ENCODE measurements at places on chromosomes 16 and 17. TPM values are rescaled to one million over a fixed set of nuclear protein-coding genes. Genes with fewer than 3 reads are reported as not detected.

DNA sequence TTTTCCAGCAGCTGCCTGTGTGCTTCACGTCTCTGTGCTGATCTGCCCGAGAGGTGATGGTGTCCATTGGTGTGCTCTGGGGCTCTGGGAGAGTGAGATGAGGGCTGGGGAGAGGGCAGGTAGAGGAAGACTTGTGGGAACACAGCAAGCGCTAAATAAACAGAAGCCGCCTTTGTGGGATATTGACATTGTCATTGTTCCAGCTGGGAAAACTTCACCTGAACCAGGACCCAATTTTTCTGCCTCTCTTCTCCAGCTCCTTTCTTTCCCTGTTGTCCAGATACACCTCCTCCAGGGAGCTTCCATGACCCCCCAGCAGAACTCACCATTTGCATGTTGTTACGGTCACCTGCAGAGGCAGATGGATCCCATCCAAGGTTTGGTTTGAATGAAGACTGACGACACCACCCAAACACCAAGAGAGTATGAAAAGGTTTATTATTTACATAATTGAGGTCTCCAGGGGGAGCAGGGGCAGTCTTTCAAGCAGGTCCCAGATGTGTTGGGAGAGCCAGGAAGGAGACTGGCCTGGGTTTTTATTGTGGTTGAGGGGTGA, 3.6 kb upstream of the ITGA3 start:
- peaks cover 9% of the 10 kb centered on the region for H3K4me1 ChIP-seq
- H3K27me3 ChIP-seq: peaks cover 16% of the 10 kb centered on the region
- H3K27ac ChIP-seq: no peak overlapping the region
- H3K4me3 ChIP-seq: no peak overlapping the region
- no peak for DNase-seq

- no peak for DNase-seq
- no peak overlapping the region for H3K4me3 ChIP-seq
- H3K4me1 ChIP-seq: peaks cover 10% of the 10 kb centered on the region
Measured at GRCh38 chr17:42241871-42242270, 34.3 kb downstream of the STAT5B start.

DNA sequence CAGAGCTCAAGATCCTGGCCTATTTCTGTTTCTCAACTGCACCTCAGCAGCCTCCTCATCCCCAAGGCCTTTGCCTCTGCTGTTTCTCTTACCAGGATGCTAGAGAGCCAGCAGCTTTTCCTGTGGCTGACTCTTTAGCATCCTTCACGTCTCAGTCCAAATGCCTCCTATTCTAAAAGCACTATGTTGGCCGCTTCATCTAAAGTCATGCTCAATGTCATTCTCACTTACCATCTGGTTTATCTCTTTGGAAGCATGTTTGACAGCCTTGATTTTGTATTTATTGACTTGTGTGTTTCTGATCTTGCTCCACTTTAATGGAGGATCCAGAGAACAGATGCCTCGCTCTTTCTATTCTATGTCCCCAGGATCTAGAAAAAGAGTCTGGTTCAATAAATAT, 351.8 kb upstream of the CDH11 start:
- H3K4me3 ChIP-seq: no peak overlapping the region
- no peak for DNase-seq
- H3K27me3 ChIP-seq: no peaks in the 10 kb centered on the region
- no peaks in the 10 kb centered on the region for H3K4me1 ChIP-seq
- H3K36me3 ChIP-seq: no peaks in the 10 kb centered on the region

DNA sequence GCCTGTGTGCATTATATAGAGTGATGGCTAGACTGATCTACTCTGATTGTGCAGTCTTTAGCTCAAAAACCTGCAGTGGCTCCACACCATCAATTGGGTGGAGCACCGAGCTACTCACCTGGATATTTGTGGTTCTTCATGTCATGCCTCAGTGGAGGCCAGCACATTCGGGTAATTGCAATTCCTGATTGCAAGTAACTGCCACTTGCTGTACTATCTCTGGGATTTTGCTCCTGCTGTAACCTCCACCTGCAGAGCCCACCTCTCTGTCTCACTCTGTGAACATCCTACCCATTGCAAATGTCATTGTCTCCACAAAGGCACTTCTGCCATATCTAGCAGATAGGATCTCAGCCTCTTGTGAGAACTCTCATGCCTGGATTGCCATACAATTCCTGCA, 1.7 kb upstream of the CCL1 start:
- no peak for DNase-seq
- H3K27ac ChIP-seq: no peak overlapping the region
- no peaks in the 10 kb centered on the region for H3K36me3 ChIP-seq
- peaks cover 2% of the 10 kb centered on the region for H3K27me3 ChIP-seq
- no peak overlapping the region for H3K4me3 ChIP-seq
- peaks cover 14% of the 10 kb centered on the region for H3K4me1 ChIP-seq

- H3K4me3 ChIP-seq: no peak overlapping the region
- no peaks in the 10 kb centered on the region for H3K27me3 ChIP-seq
- DNase-seq: no peak
- no peak overlapping the region for H3K27ac ChIP-seq
- H3K36me3 ChIP-seq: no peaks in the 10 kb centered on the region
Measured at GRCh38 chr16:15919331-15919730, 30.1 kb upstream of the ABCC1 start.

- peak within 1 kb of the TSS; percentile 86 for H3K4me3 ChIP-seq
- peaks cover 5% of the 10 kb centered on the region for H3K27me3 ChIP-seq
Measured at GRCh38 chr17:82212331-82213250, at the start of gene CCDC57. TSS of gene CCDC57 (minus strand) at chr17:82212842. CDS start at chr17:82201944, 10,898 bp downstream.

DNA sequence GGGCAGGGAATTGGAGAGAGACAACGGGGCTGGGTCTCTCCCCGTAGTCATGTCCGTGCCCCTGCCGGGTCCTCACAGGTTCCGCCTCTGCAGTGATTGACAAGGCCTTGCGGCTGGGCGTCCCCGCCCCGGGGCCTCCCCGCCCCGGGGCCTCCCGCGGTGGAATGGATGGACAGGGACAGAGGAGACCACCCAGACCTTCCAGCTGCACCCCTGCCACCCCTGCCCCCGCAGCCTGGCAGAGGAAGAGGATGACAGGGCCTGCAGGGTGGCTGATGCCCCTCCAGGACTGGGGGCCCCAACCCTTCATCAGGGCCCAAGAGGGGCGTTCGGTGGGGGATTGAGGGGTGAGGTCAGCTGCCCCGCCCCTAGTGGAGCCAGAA, 216.4 kb upstream of the CIBAR2 start:
- H3K4me3 ChIP-seq: peak overlapping the region; percentile 15
- H3K36me3 ChIP-seq: peaks cover 3% of the 10 kb centered on the region
- H3K27ac ChIP-seq: peak overlapping the region; percentile 57
- peaks cover 12% of the 10 kb centered on the region for H3K27me3 ChIP-seq
- DNase-seq: peak; percentile 52

GRCh38 chr17:14321980-14322776, 21.3 kb downstream of the HS3ST3B1 start:
- H3K4me3 ChIP-seq: no peak overlapping the region
- peaks cover 4% of the 10 kb centered on the region for H3K36me3 ChIP-seq
- no peak for DNase-seq
- H3K4me1 ChIP-seq: peaks cover 7% of the 10 kb centered on the region

DNA sequence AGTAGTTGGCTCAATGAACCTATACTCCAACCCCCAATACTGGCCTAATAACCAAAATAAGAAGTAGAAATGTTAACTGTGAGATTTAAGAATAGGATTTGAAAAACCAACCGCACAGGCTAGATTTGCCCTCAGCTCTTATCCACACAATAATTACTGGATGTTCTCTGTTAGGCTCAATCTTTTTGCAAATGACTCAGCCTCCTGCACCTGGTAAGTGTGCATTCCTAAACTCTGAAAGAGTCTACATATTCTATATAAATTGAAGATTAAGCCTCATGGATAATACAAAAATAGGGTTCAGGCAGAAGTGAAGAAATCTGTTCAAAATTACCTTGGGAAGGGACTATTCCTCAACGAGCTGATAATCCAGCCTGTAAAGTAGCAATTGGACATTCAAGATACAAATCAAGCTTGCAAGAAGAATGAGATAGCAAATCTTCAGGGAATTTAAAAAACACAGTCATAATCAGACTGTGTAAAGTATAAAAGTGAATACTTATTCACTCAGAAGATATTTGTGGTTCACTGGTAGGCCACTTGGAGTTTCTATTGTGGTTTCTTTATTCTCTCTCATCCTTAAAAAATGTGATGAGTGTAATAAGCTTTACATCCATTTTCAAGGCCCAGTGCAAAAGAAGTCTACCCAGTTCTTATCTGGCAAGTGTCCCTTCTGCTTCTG, 931.9 kb upstream of the SOX9 start:
- no peak overlapping the region for H3K4me3 ChIP-seq
- no peaks in the 10 kb centered on the region for H3K36me3 ChIP-seq
- H3K4me1 ChIP-seq: no peaks in the 10 kb centered on the region
- no peaks in the 10 kb centered on the region for H3K27me3 ChIP-seq
- DNase-seq: no peak
- H3K27ac ChIP-seq: no peak overlapping the region

DNA sequence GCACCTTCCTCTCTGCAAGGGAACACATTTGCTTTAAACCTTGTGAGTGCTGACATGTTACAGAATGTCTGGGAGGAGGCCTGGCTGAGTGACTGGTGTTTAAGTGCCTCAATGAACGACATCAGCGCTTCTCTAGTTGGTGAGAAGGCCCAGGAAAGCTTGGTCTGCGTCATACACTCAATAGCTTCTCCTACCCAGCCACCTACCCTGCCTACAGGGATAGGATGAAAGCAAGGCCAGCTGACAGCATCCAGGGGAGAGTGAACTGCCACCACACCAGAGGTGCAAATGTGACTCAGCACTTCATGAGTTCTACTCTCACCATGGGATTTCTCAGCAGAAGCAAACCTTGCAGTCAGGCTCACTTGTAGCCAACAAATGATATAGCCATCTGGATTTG, 31.7 kb upstream of the CFAP20 start:
- H3K4me3 ChIP-seq: no peak overlapping the region
- H3K27me3 ChIP-seq: peaks cover 2% of the 10 kb centered on the region
- H3K36me3 ChIP-seq: peaks cover 29% of the 10 kb centered on the region
- H3K27ac ChIP-seq: peak overlapping the region; percentile 43
- no peak for DNase-seq

GRCh38 chr17:65956814-65957213, 235.1 kb downstream of the CEP112 start:
- no peak overlapping the region for H3K27ac ChIP-seq
- no peaks in the 10 kb centered on the region for H3K27me3 ChIP-seq
- no peak overlapping the region for H3K4me3 ChIP-seq
- peaks cover 17% of the 10 kb centered on the region for H3K36me3 ChIP-seq
- DNase-seq: no peak
- no peaks in the 10 kb centered on the region for H3K4me1 ChIP-seq

- H3K27ac ChIP-seq: peak overlapping the region; percentile 91
- peaks cover 8% of the 10 kb centered on the region for H3K36me3 ChIP-seq
- no peak for DNase-seq
Measured at GRCh38 chr17:42832213-42832933, 824 bp upstream of the PSME3 start.

GRCh38 chr16:85465328-85466303, 147.5 kb upstream of the GSE1 start:
- peaks cover 17% of the 10 kb centered on the region for H3K27me3 ChIP-seq
- peaks cover 6% of the 10 kb centered on the region for H3K4me1 ChIP-seq
- no peak overlapping the region for H3K27ac ChIP-seq
- DNase-seq: no peak
- no peaks in the 10 kb centered on the region for H3K36me3 ChIP-seq

DNA sequence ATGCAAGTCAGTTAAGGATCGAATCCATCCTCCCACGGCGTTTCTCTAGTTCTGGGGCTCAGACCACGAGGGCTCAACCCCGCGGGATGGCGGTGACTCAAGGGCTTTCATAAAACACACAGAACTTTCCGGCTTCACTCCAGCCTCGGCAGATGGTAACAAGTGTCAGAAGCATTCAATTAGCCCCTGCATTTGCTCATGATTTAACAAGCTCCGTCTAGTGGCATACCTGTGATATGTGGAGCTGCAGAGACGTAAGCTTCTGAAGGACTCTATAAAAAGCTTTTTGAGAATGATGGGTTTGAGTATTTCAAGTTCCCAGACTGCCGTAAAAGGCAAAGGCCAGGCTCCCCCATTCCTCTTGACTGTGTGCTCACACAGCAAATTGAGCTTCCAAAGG, 91.3 kb upstream of the SEC14L1 start:
- H3K36me3 ChIP-seq: no peaks in the 10 kb centered on the region
- peaks cover 1% of the 10 kb centered on the region for H3K27me3 ChIP-seq
- H3K4me3 ChIP-seq: no peak overlapping the region
- peaks cover 1% of the 10 kb centered on the region for H3K4me1 ChIP-seq

- no peak overlapping the region for H3K27ac ChIP-seq
- H3K36me3 ChIP-seq: no peaks in the 10 kb centered on the region
- H3K4me1 ChIP-seq: peaks cover 14% of the 10 kb centered on the region
Measured at GRCh38 chr16:74562117-74562516, 44.8 kb downstream of the GLG1 start.

DNA sequence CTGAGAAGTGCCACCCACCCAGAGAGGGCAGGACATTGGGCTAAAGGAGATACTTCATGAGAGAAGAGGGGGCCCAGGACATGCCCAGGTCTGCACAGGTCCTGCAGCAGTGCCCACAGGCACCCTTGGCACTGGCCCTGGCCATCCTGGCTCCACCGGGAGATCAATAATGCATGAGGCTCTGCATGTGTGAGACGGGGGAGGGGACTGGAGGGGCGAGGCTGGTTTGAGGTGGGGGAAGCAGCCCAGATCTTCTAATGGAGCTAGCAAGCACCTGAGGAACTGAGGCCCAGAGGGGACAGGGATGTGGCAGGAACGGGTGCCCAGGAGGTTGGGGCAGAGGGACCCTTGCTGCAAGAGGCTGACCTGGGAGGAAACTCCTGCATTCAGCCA, 567 bp downstream of the OSBPL7 start:
- no peak overlapping the region for H3K27ac ChIP-seq
- peaks cover 22% of the 10 kb centered on the region for H3K36me3 ChIP-seq
- no peak for DNase-seq
- peak overlapping the region; percentile 95 for H3K4me3 ChIP-seq

DNA sequence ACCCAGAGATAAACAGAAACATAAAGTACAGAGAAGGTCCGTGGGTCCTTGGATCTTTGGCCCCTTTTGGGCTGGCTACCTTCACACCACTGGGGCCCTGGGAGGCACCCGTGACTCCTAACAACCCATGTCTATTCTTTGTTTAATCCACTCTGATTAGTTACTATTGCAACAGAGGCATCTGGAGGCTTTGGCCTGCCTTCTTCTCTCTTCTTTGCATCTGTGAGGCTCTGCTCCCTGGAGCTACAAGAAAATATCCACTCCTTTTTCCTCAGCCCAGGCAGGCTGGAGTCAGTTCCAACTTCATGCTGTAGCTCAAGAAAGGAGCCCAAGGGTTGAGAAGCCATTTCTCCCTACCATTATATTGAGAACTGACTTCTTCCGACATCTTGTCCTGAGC, 9.5 kb upstream of the CMIP start:
- H3K4me1 ChIP-seq: no peaks in the 10 kb centered on the region
- DNase-seq: no peak
- no peaks in the 10 kb centered on the region for H3K36me3 ChIP-seq
- H3K27me3 ChIP-seq: peaks cover 6% of the 10 kb centered on the region
- H3K27ac ChIP-seq: no peak overlapping the region

GRCh38 chr16:75193265-75193650, 13.7 kb downstream of the CTRB2 start:
- peaks cover 5% of the 10 kb centered on the region for H3K27me3 ChIP-seq
- no peak for DNase-seq
- H3K27ac ChIP-seq: no peak overlapping the region
- peak overlapping the region; percentile 27 for H3K4me3 ChIP-seq
- H3K36me3 ChIP-seq: no peaks in the 10 kb centered on the region

TPSG1 gene
- not detected for total RNA-seq

IL17C gene
- total RNA-seq: 0.26 TPM

SLC38A8 gene
- not detected for total RNA-seq

CPHXL2 gene
- total RNA-seq: not detected

All from endothelial cell (in vitro differentiated cells).